ENCODE measurements at places on chromosomes 1 and 21.

DNA sequence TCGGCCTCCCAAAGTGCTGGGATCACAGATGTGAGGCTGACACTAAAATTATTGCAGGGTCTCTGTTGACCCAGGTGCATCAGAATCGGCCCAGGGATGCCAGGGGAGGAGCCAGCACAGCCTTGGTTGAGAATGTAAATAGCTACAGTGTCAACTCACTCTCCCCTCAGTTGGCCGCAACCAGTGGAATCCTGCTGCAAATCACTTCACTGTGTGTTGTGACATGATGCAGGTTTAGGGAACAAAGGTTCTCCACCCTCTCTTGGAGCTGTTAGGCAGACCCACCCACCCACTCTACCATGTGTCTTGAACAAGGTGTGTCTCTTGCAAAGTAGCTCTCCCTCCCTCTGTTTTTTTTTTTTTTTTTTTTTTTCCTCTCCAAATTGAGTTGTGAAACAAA is 60.5 kb upstream of the SOD1 start:
- DNase-seq: no peak

DNA sequence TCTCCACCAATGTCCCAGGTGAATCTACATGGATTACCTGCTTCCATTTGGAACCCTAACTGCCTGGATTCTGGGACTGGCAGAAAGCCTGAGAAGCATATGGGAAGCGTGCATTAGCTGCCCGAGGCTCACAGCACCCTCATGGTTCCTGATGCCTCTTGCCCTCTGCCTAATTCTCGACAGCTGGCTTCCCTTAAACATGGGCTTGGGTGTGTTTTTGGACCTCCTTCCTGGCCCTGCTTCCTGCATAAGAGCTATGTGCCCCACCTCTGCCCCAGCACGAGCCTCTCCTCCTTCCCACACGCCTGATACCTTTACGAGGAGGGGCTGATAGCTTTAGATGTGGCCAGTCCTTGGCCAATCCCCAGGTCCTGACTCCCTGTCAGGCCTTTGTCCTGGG is 152.4 kb upstream of the HMGB4 start:
- no peak for DNase-seq

DNA sequence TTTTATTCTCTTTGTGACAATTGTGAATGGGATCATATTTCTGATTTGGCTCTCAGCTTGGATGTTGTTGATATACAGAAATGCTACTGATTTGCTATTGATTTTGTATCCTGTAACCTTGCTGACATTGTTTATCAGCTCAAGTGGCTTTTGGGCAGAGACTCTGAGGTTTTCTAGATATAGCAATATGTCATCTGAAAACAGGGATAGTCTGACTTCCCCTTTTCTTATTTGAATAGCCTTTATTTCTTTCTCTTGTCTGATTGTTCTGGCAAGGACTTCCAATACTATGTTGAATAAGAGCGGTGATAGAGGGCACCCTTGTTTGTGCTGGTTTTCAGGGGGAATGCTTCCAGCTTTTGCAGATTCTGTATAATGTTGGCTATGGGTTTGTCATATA is 150.8 kb downstream of the FASLG start:
- DNase-seq: no peak

DNA sequence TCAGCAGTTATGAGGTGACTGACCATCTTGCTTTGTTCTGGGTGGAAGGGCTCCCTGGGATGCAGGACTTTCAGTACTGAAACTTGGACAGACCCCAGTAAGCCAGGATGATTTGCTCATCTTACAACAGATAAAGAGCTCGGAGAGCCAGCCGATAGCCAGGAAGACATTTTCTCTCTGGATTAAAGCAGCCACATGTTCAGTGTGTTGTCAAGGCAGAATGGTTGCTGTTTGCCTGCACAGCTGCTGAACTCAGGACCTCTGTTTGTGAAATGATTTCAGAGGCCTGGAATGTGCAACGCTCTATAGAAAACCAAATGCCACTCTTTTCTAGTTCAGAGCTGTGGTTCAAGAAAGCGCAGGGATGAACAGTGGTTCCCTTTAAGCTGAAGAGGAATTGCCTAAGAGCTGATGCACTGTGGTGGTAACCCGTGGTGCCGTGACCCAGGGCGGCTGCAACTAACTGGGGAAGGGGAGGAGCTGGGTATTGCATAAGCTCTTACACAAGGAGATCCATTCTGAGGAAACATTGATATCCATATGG is 40.7 kb downstream of the CASQ2 start:
- DNase-seq: no peak

- DNase-seq: no peak
Observed at GRCh38 chr1:113983391-113983790, 4.1 kb downstream of the OLFML3 start.

- DNase-seq: no peak
Observed at GRCh38 chr1:7325254-7325653, 445.8 kb upstream of the VAMP3 start.

DNA sequence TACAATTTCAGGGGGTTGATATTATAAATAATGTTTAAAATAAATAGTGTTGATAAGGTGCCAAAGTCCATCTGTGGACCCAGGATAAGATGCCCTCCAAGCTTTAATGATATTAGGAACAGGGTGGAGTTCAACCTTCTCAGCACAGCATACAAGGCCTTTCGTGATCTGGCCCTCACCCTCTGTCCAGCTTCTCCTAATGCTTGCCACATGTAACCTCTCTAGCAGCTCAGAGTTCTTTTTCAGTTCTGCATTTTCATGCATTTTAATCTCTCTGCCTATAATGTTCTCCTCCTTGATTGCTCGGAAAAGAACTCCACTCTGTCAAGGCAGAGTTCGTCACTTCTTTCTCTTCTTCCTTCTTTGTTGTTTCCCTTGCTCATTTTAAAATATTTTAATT is 21.4 kb upstream of the SMAP2 start:
- DNase-seq: no peak

DNA sequence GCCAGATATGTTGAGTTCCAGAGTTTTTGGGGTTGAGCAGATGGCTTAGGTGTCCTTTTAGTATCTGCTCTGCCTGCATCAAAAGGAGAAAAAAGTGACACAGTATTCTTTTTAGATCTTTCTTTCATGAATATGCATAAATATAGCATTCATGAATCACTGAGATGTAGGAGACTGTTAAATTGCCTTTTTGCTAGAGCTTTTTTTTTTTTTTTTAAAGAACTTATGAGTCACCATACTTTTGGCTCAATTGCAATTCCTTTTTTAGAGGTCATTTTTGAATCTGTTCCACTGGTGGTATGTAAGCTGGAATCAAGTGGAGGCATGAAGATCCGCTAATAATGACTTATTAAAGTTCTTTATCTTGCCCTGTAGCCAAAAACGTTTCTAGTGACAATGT is 480.9 kb upstream of the ZRANB2 start:
- DNase-seq: no peak

DNA sequence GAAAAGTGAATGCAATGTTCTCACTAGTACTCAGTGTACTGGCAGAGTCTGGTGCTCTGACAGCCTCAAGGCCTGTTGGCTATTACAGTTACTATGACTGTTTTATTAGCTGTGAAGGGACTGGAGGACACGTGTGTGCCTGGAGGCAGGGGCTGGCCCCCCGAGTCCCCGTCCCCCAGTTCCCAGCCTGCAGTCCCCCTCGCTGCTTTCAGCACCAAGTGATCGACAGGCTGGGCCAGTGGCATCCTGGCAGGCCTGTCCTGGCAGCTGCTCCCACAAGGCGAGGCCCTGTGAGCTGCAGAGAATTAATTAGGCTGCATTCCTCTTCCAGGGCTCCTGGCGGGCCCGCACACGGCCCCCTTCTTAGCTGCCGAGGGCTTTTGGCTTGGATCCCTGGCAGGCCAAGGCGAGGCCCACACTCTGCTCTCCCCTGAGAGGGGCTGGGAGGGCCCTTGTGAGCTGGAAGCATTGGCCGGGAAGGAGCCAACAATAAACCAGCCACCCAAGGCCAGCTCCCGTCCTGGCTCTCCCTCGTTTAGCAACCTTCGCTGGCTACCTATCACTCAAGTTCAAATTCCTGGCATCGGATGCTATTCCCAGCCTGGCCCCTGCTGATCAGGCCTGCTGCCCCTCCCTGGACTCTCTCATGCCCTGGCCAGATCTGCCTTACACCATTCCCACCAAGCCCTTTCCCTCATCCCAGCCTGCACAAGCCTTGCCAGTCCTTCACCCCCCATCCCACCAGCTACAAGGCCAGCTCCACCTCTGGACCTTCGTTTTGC is 9.8 kb downstream of the EDN2 start:
- DNase-seq: no peak

GRCh38 chr1:107536266-107536665 is 395.4 kb downstream of the NTNG1 start:
- DNase-seq: no peak

DNA sequence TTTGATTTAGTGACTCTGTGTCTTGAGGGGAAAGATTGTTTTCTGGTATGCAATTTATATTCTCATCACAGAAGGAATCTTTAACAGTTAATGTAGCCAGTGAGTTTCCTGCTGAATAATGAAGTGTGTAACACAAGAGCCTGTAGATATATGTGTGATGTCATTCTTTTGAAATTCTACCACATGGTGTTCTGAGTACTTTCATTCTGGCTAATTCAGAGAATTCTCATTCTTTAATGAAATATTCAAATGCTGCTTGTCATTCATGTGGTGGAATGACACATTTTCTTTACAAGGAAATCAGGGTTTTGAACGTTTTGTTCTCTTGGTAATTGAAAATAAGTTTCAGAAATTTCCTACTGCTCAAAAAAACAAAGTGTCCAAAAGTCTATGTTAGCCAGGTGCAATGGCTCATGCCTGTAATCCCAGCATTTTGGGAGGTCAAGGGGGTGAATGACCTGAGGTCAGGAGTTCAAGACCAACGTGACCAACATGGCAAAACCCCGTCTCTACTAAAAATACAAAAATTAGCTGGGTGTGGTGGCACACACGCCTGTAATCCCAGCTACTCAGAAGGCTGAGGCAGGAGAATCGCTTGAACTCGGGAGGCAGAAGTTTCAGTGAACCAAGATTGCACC is 79.6 kb downstream of the MAP3K21 start:
- no peak for DNase-seq

DNA sequence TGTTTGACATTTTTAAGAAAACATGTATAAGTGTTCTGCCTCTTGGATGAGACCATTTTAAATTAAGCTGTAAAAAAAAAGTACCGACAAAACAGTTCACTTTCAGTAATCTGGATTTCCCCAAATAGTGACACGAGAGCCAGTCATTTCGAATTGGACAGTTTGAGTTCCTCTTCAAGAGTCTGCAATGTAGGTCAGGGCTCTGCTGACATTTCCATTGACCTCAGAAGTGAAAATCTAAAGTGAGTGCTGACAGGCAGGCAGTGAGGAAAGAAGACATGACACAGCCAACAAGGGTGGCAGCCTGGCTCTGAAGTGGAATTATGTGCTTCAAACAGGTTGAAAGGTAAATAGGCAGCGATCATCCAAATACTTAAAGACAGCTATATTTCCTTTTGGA is at the start of gene IL23R:
Gene IL23R, plus strand, starts transcription at position 259 of the 400 bp plus-strand sequence. CDS start 1,667 bp downstream, outside the sequence.
- DNase-seq: peak; percentile 72

DNA sequence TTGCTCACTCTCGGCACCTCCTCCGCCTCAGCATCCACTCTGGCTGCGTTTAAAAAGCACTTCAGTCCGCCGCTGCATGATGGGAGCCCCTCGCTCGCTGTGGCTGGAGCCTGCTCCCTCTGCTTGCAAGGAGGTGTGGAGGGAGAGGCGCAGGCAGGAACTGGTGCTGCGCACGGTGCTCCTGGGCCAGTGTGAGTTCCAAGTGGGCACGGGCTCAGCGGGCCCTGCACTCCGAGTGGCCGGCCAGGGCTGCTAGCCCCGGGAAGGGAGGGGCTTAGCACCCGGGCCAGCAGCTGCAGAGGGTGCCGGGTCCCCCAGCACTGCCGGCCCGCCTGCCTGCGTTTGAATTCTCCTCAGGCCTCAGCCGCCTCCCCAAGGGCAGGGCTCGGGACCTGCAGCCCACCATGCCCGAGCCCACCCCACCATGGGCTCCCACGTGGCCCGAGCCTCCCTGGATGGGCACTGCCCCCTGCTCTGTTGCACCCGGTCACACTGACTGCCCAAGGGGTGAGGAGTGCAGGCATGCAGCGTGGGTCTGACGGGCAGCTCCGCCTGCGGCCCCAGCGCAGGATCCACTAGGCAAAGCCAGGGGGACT is 1599.5 kb downstream of the NCAM2 start:
- no peak for DNase-seq

GRCh38 chr1:63868268-63868781 is 94.5 kb downstream of the ROR1 start:
- DNase-seq: no peak

DNA sequence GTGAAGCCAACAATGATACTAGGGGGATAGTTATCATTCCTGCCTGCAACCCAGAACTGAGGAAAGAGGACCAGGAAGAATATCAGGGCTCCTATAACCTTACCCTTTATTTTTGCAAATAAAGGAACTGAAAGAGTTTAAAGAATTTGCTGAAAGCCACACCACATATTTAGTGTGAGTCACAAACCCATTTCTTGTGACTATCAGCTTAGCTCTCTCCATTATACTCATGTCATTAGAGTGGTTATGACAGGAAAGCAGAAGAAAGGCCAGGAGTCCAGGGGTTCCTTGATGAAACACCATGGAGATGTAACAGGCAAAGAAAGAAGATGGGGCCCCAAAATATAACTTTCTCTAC is 141.1 kb upstream of the SAMSN1 start:
- DNase-seq: no peak

DNA sequence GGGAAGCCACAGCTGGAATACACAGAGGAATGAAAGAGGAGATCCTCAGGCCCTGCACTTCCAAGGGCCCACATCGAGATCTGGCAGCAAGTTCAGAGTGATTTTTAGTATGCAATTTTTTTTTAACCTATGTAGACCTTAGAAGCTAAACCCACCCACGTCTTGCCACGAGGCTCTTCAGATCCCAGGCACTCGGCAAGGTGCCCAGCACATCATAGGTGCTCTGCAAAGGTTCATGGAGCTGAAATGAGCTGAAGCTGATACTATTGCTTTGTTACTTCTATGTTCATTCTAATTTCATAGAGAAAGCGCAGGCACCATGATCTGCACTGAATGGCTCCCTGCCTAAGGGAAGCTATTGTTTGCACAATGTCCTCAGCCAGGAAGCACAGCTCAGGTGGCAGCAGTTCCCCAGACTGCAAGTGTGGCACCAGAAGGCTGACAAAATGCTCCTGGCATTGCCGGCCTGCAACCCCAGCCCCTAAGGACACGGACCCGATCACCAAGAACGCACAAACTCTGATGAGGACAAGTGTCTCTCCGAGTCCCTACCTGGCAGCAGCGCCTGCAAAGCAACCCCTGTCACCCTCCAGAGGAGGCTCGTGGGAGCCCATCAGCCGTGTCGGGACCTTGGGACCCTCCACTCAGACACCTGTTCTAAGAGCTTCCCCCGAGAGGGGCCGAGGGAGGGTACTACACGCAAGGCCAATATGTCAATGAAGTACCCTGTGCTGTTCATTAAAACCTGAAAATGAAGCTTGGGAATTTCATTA is 264.2 kb downstream of the NPHP4 start:
- DNase-seq: no peak
